ENCODE measurements at places on chromosomes 6 and 20. TPM values are rescaled to one million over a fixed set of nuclear protein-coding genes. Genes with fewer than 3 reads are reported as not detected.

FGD2 gene
- total RNA-seq = 0.68 TPM

PAX1 gene
- total RNA-seq = not detected

HMGN3 gene
- total RNA-seq = 40.9 TPM

EMILIN3 gene
- 0.62 TPM for total RNA-seq

EYS gene
- not detected for total RNA-seq

PHACTR3 gene
- total RNA-seq = 0.14 TPM

GGTLC1 gene
- not detected for total RNA-seq

TBXT gene
- total RNA-seq = not detected

DNA sequence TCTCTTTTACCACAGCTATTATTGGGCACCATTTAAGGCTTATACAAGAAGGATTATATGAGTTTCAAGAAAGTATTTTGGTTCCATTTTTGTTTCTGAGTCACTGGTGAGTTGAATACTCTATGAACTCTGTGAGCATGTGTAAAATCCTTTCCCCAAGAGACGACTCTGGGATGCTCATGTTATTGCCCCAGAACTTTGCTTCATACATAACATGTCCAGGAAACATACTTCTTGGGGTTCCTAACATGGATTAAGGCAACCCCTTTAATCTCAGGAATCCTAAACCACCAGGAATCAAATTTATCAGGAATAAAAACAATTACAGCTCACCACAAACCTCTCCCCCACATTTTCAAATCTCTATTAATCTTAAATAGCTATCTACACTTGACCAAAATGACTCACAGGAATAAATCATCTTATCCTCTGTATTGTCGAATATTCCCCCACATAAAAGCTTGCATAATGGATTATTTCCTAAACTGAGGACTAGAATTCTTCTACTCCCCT lies 117.5 kb upstream of the COL21A1 start:
- DNase-seq = no peak

DNA sequence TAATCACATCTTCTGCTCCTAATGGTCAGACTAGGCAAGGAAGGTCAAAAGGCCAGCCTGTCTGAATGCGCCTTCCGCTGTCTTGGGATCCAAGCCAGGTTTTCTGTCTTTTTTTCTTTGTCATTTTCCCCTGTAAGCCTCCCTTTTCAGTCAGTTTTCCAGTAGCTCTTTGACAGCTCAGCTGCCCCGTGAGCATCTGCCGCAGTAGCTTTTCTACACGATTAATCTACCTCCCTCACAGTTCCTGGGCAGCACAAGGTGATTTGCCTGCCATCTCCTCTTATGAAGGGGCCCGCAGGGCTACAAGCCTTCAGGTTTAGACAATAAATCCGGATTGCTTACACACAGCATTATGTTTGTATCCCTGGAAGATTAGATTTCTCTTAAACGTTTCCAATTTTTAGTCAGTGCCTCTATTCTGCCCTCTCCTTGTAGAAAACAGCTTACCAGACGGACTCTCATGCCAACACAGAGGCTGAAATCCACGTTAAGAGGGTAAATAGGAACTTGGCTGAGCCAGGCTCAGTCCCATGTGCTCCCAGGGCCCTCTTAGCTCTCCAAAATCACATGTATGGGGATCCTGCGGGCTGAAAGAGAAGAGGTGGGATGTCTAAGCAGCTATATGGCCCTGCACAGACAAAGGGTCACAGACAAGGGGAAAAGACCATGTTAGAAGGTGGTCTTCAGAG lies 77.2 kb downstream of the LY86 start:
- DNase-seq = no peak

DNA sequence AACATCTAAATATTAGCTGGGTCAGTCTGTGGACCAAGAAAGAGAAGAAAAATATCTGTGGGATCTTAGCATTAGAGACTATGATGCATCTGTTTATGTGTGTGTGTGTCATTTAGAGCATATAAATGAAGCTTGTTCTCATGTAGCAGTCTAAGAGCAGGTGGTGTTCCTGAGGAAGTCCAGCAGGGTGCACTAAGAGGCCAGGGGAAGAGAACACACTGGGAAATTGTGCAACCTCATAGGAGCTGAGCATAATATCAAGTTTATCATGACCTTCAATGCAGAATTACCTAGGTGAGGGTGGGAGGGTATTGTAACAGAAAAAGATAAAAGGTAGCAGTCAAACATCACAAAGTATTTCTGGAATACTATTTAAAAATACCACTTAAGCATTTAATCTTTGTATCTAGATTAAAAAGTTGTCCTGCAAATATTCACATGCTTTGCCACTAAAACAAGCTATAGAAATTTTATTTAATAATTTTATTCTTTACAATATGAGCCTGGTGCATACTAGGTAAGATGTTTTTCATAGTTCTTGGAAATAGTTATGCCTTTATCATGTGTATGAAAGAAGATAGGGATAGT lies 80.5 kb downstream of the SMPDL3A start:
- DNase-seq = peak; percentile 5

GRCh38 chr6:6736791-6737654 lies 148.5 kb downstream of the LY86 start:
- no peak for DNase-seq

DNA sequence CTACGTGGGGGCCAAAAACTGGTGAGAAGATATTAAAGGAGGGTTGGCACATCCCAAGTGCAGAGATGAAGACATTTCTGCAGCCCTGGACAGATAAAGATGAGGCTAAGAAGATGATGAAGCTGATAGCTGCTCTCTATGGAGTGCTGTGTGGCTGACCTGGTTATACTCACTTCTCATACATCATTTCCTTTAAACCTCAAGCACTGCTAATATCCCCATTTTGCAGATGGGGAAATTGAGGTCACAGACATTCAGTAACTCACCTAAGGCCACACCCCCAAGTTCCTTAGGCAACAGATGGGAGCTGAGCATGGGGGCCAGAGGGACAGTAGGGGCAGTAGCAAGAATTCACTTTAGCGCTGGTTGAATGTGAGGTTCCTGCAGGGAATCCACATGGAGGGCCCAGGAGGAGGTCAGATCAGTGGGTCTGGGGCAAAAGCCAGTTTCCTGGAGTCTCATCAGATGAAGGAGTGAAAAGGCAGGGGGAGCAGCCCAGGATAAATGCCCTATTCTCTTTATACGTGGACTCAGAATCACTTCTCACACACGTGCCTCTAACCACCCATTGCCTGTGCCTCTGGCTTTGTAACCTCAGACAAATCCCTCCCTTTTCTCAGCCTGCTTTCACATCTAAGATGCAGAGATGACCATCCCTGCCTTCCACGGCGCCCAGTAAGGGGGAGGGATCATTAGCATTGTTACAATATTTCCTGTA lies 125.8 kb downstream of the NFATC2 start:
- no peak for DNase-seq

DNA sequence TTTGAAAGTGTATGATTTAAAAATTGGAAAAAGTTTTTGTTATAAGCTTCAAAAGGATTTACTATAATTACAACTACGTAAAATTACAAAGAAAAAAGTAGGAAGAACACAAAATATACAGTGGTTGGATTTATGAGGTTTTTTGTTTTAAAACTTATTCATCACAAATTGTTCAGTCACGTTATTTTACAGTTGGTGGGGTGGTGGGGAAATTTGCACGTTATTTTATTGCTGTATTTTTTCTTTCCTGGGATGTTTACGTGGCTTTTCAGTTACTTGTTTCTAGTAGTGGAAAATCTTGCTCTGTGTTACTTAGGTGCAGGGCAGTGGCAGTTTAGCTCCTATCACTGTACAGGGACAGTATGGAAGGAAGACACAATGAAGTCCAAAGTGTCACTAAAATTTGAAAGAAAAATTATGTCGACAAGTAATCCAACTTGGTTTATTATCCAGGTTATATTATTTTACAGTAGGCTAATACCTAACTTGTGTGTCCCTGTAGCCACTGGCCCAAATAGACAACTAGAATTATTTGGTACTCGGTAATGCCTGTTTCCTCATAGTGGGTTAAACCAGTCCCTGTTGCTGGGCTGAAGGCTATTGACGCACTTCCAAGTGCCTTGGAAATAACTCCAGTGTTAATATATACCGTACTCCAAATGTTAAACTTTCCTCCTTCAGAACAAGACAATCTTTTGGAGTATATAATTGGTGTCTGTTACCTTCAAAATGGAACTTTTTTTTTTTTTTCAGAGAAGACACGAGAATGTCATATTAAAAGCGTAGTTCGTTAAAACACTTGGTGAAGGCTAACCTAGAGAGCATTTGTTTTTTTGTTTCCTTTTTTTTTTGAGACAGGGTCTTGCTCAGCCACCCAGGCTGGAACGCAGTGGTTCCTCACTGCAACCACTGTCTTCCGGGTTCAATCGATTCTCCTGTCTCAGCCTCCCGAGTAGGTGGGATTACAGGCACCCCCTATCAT lies 4.6 kb downstream of the JARID2 start:
- no peak for DNase-seq

- DNase-seq = no peak
Measured at GRCh38 chr20:3156811-3157619, 2.6 kb downstream of the FASTKD5 start.

GRCh38 chr6:128422871-128423270 lies 97.5 kb downstream of the PTPRK start:
- DNase-seq = no peak

DNA sequence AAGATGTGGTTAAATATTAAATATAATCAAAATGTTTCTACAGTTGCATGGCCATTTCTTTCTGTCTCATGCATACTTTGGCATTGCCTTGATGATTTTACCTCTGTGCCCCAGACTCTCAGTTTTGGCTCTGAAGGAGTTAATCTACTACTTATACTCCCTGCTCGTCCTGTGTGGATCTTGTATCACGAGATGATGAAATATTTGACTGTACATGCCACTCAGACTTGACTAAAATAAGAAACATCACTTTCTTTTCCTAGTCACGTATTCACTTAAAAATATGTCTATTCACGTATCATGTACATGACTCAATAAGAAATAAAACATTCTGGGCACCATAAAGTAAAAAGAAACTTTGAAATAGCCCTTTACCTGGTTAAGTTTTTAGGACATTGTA lies 397.7 kb downstream of the RFPL4B start:
- DNase-seq = no peak

- DNase-seq = no peak
Measured at GRCh38 chr6:32602383-32602782, 12.7 kb upstream of the HLA-DRB1 start.

- no peak for DNase-seq
Measured at GRCh38 chr6:729606-730320, 36.8 kb upstream of the EXOC2 start.

GRCh38 chr20:7912551-7912950 lies 27.7 kb downstream of the HAO1 start:
- DNase-seq = no peak

GRCh38 chr6:102023977-102024657 lies 630.6 kb downstream of the GRIK2 start:
- DNase-seq = no peak

DNA sequence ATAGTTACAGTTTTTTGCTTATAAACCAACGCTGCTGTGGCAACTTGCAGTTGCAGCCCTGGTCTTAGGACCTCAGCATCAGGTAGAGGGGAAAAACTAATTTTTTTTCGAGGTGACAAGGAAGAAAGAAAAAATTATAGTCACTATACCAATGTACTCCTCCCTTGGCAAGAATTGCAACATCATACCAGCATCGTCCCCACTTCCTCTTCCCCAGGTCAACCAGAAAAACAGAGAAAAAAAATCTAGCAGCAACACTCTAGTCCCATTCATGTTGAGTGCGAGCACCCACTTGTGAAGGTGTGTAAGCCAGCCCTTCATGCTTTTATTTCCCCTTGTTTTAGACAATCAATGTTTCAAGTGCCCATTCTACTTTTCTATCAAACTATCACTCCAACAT lies 13.1 kb upstream of the DCBLD1 start:
- no peak for DNase-seq

GRCh38 chr20:6888736-6889395 lies 121.4 kb downstream of the BMP2 start:
- DNase-seq = no peak

- DNase-seq = no peak
Measured at GRCh38 chr20:23623666-23624323, 14.0 kb downstream of the CST3 start.

DNA sequence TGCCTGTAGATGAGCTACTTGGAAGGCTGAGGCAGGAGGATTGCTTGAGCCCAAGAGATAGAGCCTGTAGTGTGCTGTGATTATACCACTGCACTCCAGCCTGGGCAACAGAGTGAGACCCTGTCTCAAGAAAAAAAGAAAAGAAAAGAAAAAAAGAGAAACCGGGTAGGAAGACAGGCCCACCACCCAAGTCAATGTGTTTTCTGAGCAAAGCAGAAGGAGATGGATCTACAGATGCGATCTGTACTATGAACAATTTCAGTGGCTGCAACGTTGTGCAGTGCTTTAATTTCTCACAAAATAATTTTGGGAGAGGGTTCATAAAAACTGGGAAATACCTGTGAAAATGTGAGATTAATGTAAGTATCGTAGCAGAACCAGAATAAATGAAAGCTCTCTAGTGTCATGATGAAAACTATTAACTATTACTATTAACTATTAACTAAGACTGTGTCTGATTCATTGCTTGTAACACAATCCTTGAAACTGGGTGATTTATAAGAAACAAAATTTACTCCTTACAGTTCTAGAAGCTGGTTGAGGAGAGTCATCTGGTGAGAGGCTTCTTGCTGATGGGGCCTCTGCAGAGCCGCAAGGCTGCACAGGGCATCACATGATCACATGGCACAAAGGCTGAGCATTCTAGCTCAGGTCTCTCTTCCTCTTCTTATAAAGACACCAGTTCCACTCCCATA lies 233.1 kb upstream of the ZNF217 start:
- DNase-seq = peak; percentile 91

DNA sequence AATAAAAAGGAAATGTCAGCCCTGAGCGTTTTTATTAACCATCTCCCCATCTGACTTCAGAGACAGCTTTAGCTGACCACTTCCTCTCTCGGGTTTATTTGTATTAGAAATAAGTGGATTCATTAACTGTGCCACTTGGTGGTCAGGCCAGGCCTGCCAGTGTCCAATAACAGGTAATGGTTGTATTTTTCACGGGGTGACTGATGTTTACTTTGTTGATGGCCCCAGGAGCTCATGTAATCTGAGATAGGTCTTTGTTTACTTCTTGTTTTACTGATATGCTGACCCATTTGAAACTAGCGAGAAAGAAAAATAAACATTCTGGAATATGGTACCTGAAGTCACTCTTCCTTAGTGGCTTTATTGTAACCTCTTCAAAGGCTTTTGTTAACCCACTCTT lies 504.3 kb upstream of the SLC35B3 start:
- DNase-seq = no peak
